Fibroblast of lung (primary cell): ENCODE measurements at places on chromosomes 1 and 21.

GRCh38 chr1:12191242-12192032, 24.6 kb downstream of the TNFRSF1B start:
- DNase-seq, result no peak

- DNase-seq, result no peak
Measured at GRCh38 chr1:155124503-155125463, 2.9 kb upstream of the EFNA1 start.

DNA sequence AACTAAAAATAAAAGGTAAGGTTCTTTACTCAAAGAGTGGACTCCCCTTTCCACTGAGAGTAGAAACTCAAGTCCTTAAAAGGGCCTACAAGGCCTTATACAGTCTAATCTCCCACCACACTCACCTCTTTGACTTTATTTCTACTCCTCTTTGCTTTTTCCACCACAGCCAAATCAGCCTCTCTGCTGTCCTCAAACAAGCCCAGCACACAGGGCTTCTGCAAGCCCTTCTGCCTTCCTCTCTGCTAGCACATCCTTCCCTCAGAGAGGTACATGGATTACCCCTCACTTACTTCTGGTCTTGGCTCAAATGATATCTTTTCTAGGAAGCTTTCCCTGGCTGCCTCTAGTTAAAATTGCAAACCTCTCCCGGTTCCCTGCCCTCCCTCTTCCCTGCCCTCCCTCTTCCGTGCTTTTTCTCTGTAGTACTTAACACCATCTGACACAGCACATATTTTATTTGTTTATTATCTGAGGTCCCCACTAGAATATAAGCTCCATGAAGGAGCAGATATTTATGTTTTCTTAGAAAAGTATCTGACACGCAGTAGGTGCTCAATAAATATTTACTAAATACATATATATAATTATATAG, 1.7 kb downstream of the LYST start:
- DNase-seq, result no peak

- no peak for DNase-seq
Measured at GRCh38 chr1:116769561-116769977, 15.3 kb downstream of the CD2 start.

GRCh38 chr1:72489801-72490200, 207.5 kb upstream of the NEGR1 start:
- DNase-seq, result no peak

GRCh38 chr1:116817582-116818064, 63.4 kb downstream of the CD2 start:
- peak; percentile 21 for DNase-seq

DNA sequence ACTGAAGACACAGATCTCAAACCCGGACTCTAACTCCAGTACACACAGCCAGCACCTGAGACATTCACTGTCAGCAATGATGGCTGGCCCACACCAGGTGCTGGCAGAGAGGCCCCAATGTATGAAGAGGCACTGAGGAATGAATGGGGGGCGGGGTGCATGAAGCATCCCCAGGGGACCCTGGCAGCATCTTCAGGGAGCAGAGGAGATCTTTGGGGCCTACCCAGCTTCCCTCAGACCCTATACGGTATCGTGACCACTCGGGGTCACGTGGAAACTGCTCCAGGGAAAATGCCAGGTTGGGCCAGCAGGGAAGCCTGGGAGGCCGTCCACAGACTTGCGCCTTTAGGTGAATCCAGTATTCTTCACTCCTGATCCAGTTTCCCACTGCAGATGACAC, 84.3 kb downstream of the NPHP4 start:
- no peak for DNase-seq

GRCh38 chr1:161171696-161172095, 5.5 kb downstream of the PPOX start:
- DNase-seq, result no peak

DNA sequence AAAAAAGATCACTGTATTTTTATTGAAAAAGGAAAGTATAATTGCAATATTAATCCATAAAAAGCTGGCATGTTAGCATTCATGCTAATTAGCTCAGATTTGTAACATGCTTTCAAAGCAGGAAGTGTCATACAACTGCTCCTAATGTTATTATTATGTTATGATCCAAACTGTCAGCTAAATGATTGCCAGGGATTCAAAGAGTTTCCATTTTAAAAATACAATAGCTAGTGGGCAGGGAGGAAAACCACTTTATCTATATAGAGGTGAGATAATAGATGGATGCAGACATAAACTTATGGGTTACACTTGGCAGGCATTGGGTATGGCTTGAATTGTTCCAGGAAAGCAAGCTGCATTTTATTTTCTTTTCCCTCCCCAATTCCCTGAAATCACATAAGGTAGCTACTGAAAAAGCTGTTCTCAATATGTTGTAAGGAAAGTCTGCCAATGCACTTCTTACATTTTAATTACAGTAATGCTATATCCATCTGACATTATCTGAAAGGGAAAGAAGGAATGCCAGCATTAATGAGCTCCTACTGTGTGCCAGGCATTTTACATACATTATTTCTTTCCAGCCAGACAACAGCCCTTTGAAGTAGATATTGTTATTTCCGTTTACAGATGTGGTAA, 9.8 kb upstream of the MYSM1 start:
- no peak for DNase-seq

DNA sequence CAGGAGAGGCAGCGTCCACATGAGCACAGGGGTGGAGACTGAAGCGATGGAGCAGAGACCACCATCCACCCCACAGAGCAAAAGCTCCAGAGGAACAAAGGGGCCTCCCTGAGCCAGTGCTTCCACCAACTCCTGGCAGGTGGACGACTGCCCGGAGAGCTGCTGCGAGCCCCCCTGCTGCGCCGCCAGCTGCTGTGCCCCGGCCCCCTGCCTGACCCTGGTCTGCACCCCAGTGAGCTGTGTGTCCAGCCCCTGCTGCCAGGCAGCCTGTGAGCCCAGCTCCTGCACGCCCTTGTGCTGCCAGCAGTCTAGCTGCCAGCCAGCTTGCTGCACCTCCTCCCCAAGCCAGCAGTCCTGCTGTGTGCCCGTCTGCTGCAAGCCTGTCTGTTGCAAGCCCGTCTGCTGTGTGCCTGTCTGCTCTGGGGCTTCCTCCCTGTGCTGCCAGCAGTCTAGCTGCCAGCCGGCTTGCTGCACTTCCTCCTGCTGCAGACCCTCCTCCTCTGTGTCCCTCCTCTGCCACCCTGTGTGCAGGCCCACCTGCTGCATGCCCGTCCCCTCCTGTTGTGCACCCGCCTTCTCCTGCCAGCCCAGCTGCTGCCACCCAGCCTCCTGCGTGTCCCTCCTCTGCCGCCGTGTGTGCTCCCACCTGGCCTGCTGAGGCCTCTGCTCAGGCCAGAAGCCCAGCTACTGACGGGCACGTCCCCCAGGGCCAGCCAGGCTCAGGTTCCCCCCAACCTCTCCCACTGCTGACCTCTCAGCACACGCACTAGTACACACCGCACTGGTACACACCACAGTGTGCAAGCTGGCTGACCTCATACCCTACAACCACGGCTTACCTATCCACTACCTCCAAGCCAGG, 5.4 kb downstream of the KRTAP10-12 start:
- DNase-seq, result no peak

DNA sequence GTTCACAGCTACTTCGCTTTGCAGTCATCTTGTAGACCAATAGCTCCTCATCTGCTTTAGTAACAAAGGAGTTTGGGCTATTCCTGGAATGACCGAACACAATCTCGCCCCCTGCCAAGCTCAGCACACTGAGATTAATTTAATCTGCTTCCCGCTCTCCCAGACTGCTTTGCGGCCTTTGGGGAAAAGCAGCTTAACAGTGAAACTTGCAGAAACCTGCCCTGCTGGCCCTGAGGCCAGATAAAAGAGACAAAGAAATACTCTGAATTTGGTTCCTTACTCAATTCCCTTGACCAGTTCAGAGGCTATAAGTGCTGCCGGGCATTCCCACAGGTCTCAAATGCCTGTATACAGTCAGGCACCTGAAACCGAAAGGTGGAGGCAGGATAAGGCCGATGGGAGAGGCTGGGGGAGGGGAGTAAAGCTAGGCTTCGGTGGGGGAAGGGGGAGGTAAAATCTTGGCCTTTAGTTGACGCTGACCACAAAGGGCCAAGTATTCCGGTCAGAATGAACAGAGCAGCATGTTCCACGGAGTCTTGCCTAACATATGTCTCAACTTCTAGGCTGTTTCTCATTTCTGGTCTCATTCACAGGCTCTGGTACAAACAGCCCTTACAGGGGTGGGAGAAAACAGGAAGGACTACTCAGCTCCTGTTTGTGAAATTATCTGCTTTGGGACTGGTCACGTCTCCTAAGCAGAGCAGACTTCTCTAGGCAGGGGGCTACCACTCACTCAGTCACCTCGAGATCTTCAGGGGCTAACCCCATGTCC, 17.7 kb upstream of the A3GALT2 start:
- DNase-seq, result peak; percentile 74

- DNase-seq, result no peak
Measured at GRCh38 chr1:91054780-91055481, 33.1 kb upstream of the ZNF644 start.

DNA sequence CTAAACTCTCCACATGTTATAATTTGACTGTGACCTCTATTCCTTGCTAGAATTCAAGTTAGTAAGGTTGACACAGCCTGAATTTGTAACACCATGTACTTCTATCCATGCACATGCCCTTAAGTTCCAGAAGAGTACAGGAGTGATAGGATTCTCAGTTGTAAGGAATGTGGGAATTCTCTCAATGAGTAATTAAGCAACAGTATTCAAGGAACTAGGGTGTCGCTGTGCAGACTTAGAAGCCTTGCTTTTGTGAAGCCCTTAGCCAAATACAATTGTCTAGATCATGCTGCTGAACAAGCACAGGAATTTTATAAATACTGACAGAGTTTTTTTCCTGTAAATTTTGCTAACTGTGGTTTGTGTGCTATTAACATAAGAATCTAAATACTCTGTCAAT, 276.3 kb upstream of the PTBP2 start:
- DNase-seq, result no peak

DNA sequence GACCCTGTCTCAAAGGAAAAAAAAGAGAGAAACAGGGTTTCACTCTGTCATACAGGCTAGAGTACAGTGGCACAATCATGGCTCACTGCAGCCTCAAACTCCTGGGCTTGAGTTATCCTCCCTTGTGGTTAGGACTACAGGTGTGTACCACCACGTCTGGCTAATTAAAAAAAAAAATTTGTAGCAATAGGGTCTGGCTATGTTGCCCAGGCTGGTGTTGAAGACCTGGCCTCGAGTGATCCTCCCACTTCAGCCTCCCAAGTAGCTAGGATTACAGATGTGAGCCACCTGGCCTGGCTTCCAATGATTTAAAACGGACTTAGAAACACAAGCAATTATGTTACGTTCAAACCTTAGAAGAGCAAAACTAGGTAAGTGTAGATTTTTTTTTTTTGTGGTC, 22.1 kb downstream of the GOLPH3L start:
- DNase-seq, result no peak

GRCh38 chr1:220487297-220487820, 40.6 kb upstream of the MARK1 start:
- DNase-seq, result peak; percentile 62

- DNase-seq, result peak; percentile 59
Measured at GRCh38 chr1:91806769-91807700, 78.9 kb downstream of the TGFBR3 start.

DNA sequence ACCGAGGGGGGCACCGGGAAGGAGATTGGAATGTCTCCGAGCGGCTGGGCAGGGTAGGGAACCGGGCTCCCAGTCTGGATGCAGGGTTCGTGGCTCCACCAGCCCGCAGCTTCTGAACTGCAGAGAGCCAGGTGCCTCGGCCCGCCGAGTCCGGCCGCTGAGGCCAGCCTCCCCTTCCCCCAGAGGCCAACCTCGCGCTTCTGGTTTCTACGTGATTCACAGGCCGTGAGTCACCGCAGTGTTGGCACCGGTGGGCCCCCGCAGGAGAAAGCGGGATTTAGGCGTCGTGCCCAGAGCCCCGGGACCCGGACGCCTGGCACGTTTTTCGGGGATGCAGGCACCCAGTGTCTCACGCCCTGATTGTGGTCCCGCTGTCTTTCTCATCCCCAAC, 458 bp downstream of the CRABP2 start:
- DNase-seq, result peak; percentile 67

GRCh38 chr1:43405219-43405875, 15.6 kb downstream of the SZT2 start:
- DNase-seq, result peak; percentile 19

GRCh38 chr1:36122062-36123030, 2.7 kb downstream of the COL8A2 start:
- DNase-seq, result no peak

- DNase-seq, result no peak
Measured at GRCh38 chr1:214066936-214067335, 79.2 kb downstream of the PROX1 start.

DNA sequence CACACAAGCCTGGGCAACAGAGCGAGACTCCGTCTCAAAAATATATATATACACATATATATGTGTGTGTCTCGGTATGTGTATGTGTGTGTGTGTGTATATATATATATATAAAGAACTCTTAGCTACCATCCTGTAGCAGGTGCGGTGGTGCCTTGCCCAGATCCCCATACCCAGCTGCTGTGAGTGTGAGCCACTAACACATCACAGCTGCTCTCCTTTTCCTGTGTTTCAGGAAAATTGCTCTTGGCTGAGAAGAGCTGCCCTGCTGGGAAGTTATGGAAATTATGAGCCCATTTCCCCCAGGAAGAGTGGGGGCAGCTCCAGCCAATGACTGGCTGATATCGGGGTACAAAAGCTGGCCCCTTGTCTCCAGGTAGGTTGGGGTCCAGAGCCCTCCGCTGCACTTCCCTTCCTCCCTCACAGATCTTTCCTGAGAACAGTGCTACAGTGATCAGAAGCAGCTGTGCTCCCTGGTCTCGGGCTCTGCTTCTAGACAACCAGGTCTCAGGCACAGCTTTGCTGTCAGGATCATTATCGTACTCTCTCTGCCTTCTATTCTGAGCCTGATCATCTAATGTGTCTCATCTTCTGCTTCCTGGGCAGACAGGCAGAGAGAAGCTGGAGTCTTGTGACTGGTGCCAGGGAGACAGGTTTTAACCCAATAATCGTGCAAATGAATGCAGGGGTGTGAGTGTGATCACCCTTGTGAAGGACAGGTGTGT, 109.6 kb upstream of the ZNF678 start:
- DNase-seq, result no peak

GRCh38 chr1:101314244-101314643, 77.4 kb downstream of the S1PR1 start:
- DNase-seq, result peak; percentile 40

DNA sequence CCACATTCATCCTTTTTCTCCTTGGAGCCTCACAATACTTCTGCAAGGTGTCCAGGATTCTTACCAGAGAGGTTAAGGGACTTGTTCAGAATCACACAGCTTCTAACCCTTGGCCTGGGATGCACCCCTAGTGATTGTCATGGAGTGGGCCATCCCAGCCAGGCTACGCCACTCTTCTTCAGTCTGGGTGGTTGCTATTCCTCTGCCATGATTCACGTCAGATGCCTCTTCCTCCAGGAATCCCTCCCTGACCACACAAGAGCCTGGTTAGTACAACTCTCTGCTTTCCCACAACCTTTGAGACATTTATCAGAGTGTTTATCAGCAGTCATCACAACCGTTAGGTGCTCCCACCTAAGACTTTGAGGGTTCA, 121.8 kb downstream of the EPHB2 start:
- peak; percentile 57 for DNase-seq

GRCh38 chr21:34827445-34828235, 158.8 kb downstream of the CLIC6 start:
- DNase-seq, result no peak
